ENCODE measurements at places on chromosomes 4 and X.

GRCh38 chr4:14787894-14788293 lies 214.4 kb upstream of the CPEB2 start:
- DNase-seq = no peak

- no peak for DNase-seq
Measured at GRCh38 chr4:63493265-63493664, 916.0 kb downstream of the TECRL start.

GRCh38 chrX:3526071-3526470 lies 179.6 kb upstream of the MXRA5 start:
- no peak for DNase-seq

- DNase-seq = no peak
Measured at GRCh38 chr4:3283483-3283882, 9.3 kb upstream of the RGS12 start.

- DNase-seq = no peak
Measured at GRCh38 chr4:6262847-6263487, 6.7 kb upstream of the WFS1 start.

DNA sequence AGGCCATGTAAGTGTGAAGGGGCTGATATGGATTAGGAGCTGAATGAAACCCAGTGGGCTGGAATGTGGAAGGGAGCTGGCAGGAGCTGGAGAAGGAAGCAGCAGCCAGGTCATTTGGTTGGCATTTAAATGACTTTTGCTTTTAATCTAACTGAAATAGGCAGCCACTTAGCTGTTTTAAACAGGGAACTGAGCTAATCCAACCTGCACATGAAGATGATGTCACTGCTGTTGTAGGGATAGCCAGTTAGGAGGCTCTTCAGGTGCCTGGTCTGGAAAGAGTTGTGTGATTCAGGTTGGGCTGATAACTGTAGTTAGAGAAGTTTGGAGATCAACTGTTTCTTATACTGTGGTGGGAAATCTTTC lies 122.4 kb downstream of the PALLD start:
- DNase-seq = no peak

GRCh38 chrX:53050841-53051240 lies 2.3 kb downstream of the GPR173 start:
- no peak for DNase-seq

GRCh38 chr4:180688480-180688879 lies 1554.7 kb upstream of the TENM3 start:
- no peak for DNase-seq

GRCh38 chr4:2716236-2716635 lies 39.9 kb downstream of the TNIP2 start:
- no peak for DNase-seq

DNA sequence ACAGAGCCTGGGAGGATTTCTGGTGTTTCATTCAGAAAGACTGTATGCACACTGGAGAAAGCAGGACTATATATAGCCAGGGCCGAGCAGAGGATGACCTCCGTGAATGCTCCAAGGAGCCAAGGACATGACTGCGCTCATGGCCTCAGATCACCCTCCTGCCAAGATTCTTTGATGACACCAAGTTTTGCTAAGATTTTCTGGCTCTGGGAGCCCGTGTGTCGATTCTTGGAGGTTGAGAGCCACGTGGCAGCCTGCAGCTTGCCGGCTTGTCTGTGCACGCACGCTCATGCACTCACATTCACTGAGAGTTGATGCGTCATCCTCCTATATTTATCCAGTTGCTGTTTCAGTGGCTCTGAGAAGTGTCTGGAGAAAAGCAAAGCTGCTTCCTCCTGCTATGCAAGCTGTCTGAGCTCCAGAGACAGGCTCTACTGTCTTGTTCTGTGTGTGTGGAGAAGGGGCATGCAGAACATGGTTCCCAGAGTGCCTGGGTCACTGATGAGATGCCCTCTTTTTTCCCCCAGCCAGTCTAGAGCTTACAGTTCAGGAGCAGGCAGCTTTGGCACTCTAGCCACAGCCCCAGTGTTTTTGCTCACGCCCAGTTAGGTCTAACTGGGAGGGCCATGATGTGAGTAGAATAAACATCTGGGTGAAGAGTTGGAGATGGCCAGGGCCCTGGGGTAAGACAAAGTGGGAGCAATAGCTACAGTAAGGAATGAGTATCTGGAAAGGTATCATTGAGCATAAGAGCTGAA lies 64.9 kb upstream of the SCOC start:
- DNase-seq = no peak

GRCh38 chr4:184402740-184403383 lies 71.5 kb downstream of the IRF2 start:
- no peak for DNase-seq

- no peak for DNase-seq
Measured at GRCh38 chrX:56975611-56976010, 19.7 kb downstream of the SPIN3 start.

DNA sequence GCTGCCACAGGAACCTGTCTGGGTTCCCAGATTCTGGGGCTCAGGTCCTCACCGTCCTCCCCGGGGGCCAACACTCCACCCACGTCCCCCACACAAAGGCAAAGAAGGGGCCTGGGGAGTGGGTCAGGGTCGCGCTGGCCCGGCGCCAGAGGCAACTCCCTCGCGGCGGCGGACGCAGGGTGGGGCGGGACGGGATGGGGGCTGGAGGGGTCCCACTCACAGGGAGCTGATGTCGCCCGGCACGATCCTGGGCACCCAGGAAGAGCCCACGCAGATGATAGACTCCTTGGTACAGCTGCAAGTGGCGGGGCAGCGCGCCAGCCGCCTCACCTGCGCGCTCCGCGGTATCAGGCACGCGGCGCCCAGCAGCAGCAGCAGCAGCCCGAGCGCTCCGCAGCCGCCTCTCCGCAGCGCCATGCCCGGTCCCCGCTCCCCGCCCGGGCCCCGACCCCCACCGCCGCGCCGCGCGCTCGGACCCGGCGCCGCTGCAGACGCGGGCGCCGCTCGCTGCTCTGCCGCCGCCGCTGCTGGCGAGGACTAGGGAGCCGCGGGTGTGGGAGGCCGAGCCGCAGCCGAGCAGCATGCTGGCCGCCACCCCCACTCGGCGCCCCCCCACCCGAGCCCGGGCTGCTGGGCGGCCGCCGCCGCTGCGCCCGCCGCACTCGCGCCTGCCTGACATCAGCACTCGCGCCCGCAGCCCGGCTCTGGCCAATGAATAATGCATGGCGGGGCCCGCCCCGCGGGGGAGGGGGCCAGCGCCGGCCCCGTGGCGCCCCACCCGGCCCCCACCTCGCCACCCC lies at the start of gene LGI2:
Gene LGI2, minus strand, starts transcription at position 670 of the 800 bp plus-strand sequence. Its CDS starts 253 bp downstream, at position 417.
- DNase-seq = no peak

DNA sequence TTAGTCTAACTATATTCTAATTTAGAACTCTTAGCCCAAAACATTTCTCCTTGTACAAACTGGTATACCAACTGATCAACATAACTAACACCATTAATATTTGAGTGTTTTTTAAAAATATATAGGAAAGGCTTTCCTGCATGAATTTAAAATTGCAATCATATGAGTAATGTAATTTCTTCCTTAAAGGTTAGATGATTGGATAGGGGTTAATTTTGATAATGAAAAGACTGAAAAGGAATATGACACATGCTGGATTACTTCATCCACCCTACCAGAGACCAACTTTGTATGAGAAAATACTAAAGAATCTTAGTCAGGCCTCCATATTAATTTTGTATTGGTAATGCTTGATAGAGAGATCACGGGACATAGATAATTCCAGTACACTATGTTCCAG lies 25.1 kb upstream of the PLS3 start:
- DNase-seq = no peak

DNA sequence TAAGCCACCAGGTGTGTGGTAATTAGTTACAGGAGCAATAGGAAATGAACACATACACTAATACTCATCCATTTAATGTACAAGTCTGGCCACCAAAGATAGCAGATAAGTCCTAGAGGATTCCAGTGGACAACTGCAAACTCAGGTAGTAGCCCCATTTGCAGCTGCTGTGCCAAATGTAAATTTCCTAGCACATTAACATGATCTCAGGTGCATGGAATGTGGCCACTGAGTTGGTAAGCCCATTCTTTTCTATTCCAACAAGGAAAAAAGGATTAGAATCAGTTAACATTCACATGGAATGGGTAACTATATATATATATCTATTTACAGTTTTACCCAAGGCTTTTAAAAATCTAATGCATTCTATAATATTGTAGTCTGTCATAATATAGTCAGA lies 23.3 kb upstream of the FRAS1 start:
- DNase-seq = no peak

- no peak for DNase-seq
Measured at GRCh38 chr4:136865526-136865925, 666.8 kb downstream of the PCDH18 start.

GRCh38 chr4:89712141-89712540 lies 124.8 kb downstream of the SNCA start:
- DNase-seq = no peak

DNA sequence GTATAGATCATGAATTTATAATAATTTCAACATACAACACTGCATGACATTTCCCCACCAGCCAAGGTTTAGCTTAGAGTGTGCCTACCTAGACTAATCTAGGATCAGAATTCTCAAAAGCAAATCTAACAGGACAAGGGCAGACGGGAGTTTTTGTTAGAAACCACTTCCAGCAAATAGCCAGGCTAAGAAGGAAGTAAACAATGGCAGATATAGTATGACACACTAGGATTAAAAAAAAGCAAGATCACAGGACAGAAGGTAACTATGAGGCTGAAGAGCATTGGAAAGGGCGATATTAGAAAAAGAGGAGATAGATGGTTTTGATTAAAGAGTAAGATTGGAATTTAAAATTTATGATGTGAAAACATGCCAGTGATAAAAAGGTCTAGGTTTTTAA lies 124.8 kb downstream of the LRBA start:
- no peak for DNase-seq

GRCh38 chrX:101290957-101291603 lies at the start of gene TAF7L:
TAF7L (minus strand) TSS chrX:101291334; CDS start chrX:101287543, 3,791 bp downstream.
- no peak for DNase-seq

Data from kidney epithelial cell (primary cell).